ENCODE measurements at places on chromosomes 5 and 9.
A peak's percentile ranks its signal among the peaks of the same experiment; 100 is the strongest.

- DNase-seq, result no peak
These were observed 10.9 kb upstream of the ARHGEF28 start for GRCh38 chr5:73615085-73615484.

- no peak for DNase-seq
These were observed 77.1 kb upstream of the CNTLN start for GRCh38 chr9:17057729-17058128.

- peak; percentile 27 for DNase-seq
These were observed 42.8 kb downstream of the NEURL1B start for GRCh38 chr5:172683645-172684471.

- peak; percentile 21 for DNase-seq
These were observed 3.1 kb downstream of the ARHGEF39 start for GRCh38 chr9:35661756-35662350.

- DNase-seq, result no peak
These were observed 73.1 kb downstream of the TMEM232 start for GRCh38 chr5:110653231-110653970.

DNA sequence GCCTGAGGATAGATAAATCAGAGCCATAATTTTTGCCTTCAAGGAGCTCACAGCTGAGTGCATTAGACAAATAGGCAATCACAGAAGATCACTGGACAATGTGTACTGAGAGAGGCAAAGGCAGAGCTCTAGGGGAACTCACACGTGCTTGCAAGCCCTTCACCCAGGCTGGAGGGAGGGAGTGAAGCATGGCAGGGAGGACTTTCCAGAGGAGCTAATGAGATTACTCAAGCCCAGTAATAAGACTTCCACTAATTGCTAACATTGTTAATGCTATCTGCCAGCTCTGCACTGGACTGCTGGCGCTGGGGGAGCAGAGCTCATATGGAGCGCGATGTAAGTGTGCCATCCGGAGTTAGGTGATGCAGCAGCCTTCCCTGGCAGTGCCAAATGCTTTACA lies 408.4 kb downstream of the NTRK2 start:
- DNase-seq, result no peak

DNA sequence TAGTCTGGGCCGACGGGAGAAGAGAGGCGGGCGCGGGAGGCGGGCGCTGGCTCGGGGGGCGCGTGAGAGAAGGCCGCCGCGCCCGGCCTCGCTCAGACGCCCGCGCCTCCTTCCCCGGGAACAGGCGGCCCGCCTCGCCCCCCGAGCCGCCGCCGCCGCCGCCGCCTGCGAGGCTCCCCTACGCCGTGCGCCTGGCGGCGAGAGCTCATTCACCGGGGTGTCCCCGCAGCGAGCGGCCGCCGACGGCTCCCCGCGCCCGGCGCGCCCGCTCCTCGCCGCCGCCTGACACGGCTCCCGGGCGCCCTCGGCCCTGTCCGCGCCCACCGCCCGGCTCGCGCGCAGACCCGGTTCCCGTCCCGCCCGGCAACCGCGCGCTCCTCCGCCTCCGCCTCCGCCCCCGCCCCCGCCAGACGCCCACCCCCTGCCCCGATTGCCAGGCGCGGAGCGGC lies at the start of gene GNAQ:
Gene GNAQ, minus strand, starts transcription at position 368 of the 449 bp plus-strand sequence. CDS start 576 bp downstream, outside the sequence.
- DNase-seq, result no peak

DNA sequence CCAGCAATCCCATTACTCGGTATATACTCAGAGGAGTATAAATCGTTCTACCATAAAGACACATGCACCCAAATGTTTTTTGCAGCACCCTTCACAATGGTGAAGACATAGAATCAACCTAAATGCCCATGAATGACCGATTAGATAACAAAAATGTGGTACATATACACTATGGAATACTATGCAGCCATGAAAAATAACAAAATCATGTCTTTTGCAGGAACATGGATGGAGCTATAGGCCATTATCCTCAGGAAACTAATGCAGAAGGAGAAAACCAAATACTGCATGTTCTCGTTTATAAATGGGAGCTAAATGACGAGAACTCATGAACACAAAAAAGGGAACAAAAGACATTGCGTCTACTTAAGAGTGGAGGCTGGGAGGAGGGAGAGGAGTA lies 114.5 kb downstream of the HTR4 start:
- no peak for DNase-seq

DNA sequence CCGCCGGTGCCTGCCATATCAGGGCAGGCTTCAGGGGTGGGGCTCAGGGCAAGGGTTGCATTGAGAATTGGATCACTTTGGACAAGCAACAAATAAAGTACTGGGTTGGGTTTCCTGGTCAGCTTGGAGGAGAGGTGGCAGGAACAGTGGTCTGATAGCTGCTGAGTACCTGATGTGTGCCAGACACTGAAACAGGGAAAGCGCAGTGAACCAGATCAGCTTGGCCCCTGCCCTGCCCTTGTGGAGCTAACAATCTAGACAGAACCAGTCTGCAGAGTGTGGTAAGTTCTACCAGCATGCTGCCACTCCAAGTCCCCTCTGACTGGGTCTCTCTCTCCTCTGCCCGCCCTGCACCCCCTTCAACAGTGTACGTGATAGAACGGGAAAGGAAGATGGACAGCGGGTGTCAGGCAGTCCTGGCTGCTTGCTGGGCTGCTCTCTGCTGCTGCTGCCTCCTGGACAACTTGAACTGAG lies 53.4 kb downstream of the CYSTM1 start:
- DNase-seq, result no peak

- no peak for DNase-seq
These were observed 52.8 kb downstream of the SAXO1 start for GRCh38 chr9:18980189-18980588.

DNA sequence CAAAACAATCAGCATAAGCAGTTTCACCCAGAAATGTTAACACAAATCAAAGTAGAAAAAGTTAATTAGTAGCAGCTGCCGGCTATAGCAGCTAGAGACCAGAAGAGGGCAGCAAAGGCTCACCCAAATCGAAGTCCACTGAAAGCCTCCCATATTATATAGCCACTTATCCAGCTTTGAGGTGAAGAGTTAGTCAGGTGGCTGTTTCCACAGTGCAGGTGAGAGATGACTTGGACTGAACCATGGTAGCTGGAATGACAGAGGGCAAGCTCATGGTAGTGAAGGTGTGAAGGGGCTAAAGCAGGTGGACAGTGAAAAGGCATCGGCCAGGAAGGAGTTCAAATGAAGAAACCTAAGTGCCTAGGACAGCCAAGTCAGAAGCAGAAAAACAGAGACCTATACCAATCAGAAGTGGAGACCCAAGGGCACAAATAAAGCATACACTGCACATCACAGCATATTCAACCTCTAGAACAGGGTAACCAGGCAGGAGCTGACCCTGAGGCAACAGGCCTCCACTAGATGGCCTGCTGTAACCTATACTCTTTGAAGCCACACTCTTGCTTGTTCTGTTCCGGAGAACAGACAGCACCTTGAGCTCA lies 7.2 kb upstream of the RNF38 start:
- DNase-seq, result peak; percentile 43

GRCh38 chr9:120854596-120855327 lies 12.0 kb upstream of the PSMD5 start:
- no peak for DNase-seq

DNA sequence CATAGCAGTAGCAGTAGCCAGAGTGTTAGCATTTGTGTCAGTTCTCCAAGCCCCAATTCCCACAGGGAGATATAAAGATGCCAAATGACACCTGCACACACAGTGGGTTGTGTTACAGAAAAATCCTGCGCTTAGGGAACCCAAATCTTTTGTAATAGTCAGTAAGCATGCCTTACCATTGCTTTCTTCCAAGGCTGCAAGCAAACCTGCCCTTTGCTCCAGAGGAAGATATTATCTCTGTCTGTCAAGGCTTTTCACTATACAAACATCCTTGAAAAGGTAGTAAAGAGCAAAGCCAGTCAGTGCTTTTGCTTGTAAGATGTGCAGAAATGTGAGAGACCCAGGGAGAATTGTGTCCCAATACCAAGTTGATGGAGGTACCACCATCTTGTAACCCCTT lies 2.9 kb downstream of the ANKDD1B start:
- no peak for DNase-seq

DNA sequence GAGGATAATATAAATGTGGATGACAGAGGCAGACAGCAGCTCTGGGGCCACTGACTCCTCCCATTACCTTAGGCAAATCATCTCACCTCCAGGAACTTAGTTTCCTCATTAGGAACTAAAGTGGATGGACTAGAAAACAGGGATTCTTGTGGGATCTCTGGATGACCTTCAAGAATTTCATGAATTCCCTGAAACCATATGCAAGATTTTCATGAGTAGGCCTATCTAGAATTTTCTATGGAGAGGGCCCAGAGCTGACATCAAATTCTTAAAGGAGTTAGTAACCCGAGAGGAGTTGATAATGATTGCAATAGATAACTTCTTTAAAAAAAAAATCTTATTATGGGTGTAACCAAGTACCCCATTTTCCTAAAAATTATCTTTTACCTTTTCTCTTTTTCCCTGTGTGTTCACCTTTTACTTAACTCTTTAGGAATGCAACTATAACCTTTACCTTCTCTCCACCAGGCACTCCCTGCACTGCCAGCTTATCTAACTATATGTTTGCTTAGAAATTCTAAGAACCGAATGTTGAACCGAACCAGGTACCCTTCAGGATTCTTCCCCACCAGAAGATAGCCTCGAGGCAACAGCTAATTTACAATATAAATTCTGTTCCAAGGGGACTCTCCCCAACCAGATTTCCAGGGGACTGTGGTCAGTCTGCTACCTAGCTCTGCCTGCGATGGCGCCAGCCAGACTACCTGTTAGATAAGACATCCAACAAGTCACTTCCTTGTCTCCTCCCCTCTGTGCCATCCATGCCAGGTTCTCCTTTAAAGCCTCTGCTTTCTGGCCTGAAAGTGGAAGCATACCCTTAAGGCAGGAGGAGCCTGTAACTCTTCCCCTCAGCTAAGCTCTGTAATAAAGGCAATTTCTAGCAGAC lies 86.0 kb downstream of the GCNT4 start:
- DNase-seq, result no peak

DNA sequence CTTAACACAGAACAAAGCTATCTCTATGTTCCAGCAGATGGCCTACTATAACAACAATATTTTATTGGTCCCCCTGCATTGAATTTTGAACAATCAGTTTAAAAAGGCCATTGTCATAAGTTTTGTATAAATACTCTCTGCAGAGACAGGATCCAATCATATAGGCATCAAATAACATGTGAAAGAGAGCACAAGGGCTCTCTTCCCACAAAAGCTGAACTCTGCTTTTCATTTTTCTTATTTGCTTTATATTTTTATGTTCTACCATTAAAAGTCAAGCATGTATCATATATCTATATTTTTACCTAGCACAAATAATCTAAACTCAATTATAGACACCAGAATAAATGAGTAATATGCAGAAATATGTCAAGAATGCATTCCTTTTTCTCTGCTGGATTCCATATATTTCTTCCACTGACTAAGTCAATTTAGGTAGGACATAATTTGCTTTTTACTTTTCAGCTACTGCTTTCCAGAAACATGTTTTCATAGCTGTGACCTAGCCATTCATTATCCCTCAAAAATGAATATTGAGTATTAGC lies 143.6 kb downstream of the CDH9 start:
- DNase-seq, result no peak

GRCh38 chr9:123940721-123941523 lies 11.0 kb upstream of the DENND1A start:
- DNase-seq, result no peak

DNA sequence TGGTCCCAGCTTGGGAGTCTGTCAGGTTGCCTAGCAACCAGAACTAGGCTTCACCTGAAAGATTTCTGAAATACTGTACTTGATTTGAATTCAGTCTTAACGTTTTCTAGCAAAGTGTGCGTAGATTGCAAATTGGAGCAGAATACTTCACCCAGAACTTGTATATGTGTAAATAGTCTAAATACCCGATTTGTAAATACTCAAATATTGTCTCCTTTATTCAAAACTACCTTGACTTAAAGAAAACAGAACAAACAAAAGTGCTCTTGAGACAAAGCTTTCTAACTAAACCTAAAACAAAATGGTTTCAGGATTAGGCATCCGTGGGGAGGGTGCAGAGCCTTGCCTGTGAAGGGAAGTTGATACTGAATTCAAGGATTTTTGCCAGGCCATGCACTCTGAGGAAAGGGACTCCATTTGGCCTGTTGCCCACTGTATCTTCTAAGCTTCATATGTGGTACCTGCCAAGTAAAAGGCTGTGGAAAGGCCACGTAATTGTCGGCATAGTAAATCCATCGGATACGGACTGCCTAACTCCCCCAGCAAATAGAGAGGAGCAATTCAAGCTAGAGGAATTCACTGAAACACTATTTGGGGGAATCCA lies 744 bp upstream of the HMGCS1 start:
- DNase-seq, result no peak

GRCh38 chr9:138058181-138058580 lies 180.6 kb downstream of the CACNA1B start:
- DNase-seq, result no peak

GRCh38 chr9:127554966-127555839 lies 56.9 kb upstream of the STXBP1 start:
- DNase-seq, result no peak

DNA sequence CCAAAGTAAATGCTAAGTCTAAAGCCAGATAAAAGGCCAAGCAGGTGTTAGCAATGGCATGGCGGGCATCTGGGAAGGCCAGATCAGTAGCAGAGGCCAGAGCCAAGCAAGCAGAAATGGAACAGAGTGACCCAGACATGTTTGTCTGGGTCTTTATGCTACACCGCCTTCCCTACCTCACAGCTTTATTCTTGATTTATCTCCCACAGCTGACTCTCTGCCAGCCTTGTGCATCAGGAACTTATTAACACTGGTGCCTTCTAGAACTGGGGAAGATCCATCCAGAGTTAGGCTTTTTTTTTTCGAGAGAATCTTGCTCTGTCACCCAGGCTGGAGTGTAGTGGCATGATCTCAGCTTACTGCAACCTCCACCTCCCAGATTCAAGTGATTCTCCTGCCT lies 112.5 kb upstream of the SLC44A1 start:
- no peak for DNase-seq

DNA sequence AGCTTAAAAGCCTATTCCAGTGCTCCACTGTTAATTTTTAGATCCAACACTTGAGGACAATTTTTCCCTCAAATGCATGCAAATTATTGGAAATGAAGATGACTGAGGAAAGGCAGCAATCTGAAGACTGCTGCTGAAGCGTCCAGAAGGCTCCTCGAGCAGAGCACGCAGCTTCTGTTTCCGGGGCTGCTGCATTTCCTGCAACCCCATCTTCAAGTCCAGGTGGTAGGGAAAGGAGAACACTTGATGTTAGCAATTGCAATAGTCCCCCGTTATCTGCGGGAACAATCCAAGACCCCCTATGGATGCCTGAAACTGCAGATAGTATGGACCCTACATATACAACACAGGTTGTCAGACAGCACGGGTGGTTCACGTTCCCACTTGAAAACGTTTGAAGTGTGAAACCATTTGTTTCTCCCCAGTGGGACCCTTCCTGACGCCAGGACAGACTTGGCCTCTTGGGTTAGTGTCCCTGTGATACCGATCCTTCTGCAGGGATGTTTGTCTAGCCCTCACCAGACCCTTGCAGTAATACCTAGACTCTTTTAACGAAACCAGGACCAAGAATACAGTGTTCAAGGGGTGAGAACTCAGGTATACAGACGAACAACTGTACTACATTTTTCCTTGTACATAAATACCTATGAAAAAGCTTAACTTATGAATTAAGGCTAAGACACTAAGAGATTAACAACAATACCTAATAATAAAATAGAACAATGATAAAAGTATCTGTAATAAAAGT lies 152.3 kb downstream of the HSD17B3 start:
- DNase-seq, result no peak

GRCh38 chr9:2755285-2755684 lies 38.0 kb downstream of the KCNV2 start:
- no peak for DNase-seq
